ENCODE measurements at places on chromosomes 2 and 18.

- DNase-seq, result no peak
Observed at GRCh38 chr2:23385748-23386338, 864 bp downstream of the KLHL29 start.

- no peak for DNase-seq
Observed at GRCh38 chr18:69883781-69884180, 63.9 kb downstream of the CD226 start.

GRCh38 chr2:100224988-100225710 lies 82.8 kb upstream of the AFF3 start:
- DNase-seq, result no peak

- no peak for DNase-seq
Observed at GRCh38 chr18:8899000-8899399, 193.6 kb downstream of the MTCL1 start.

DNA sequence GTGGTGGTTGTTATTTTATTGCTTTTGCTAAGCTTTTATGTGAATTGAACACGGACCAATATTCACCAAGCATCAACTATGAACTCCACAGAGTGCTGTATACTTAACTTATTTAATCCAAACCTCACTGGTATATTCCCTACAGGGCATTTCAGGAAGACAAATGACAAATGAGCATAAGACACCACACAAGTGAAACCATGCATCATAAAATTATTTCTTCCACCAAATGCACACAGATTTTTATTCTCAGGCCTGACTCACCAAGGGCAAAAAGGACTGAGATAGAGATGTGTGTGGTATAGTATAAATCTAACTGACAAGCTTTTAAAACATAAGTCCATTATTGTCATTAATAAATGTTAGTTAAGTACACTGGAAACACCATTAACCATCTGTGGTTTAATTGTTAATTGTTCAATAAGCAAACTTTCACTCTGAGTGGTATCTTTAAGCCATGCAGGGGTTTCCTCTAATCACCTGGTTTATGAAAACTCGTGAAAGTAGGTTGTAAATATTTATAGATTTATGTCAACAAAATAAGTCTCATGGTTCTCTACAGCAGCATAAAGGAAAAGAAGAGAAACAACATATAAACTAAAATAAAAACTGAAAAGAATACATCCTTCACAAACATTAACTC lies 77.6 kb upstream of the CRIM1 start:
- no peak for DNase-seq

GRCh38 chr18:36490897-36491296 lies 193.4 kb downstream of the FHOD3 start:
- no peak for DNase-seq

GRCh38 chr2:241067501-241068135 lies 34.5 kb downstream of the MTERF4 start:
- DNase-seq, result no peak

DNA sequence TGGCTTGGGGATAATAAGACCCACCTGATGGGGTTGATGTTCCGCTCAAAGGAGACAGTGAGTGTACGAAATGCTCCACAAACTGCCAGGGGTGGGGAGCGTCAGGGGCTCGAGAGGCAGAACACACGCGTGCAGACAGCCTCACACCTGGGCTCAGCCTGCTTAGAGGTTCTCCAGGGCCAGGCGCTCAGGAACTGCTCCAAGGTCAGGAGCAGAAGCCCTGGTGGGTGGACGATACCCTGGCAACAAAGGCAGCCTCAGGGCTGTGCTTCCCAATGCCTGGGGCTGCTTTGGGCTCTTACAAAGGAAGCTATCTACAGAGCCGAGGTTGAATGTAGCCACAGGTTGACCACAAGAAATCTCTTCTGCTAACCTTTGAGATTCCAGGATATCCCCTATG lies 114.4 kb downstream of the CLIP4 start:
- no peak for DNase-seq

- DNase-seq, result no peak
Observed at GRCh38 chr2:74735009-74735408, 81.0 kb downstream of the SEMA4F start.

- no peak for DNase-seq
Observed at GRCh38 chr2:224561234-224562005, 23.7 kb downstream of the CUL3 start.

GRCh38 chr18:45464619-45465018 lies 150.7 kb upstream of the SLC14A2 start:
- DNase-seq, result no peak

All from HT-29 (cell line).